Brain pericyte (primary cell): ENCODE measurements at places on chromosomes 3 and 15.

DNA sequence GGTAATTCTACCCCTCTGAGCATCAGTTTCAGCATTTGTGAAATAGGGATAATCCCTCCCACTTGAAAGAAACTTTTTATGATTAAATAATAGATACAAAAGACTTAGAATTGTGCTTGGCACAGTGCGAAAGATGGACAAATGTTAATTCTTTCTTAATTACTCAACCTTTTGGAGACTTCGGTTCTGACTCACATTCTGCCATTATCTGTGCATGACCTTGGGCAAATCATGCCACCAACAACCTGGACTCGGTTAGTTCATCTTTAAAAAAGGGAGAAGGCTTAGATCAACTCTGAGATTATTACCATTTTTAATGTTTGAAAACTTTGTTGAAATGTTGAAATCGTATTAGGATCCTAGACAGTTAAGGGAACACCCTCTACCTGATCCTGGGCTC is 40.6 kb upstream of the POLR2M start:
- DNase-seq = no peak

DNA sequence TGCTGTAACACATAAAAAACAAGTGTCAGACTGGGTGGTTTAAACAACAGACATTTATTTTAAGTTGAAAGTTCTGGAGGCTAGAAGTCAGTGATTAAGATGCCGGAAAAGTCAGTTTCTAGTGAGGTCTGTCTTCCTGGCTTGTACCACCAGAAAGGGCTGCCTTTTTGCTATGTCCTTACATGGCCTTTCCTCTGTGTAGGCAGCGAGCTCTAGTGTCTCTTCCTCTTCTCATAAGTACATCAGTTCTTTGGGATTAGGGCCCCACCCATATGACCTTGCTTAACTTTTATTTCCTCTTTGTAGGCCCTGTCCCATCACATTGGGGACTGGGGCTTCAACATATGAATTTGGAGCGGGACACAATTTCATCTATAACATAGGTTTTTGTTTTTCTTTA is 128.0 kb downstream of the BBX start:
- no peak for DNase-seq

DNA sequence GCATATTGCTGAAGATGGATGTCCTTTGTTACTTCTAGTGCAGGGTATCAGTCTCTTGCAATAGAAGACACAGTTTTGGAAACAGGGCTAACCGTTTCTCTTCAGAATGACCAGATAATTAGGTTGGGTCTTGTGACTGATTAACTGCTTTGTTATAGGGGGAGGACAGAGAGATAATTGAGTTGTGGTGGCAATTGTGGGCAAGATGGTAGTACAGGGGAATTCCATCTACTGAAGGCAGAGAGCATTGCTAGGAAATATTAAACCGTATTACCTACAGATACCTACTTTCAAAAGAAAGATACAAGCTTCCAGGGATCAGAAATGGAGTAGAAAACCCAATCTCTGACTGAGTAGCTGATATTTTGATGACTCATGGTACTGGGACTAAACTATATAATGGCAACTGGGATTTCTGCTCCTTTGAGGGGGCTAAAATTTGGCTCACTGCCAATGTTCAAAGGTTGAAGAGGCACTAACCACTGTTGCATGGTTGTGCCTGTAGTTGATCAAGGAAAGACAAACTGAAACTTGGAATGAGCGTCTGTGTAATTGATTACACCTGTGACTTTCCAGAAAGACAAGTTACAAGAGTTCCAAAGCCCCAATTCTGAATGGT is 4.2 kb downstream of the PRR23B start:
- no peak for DNase-seq

DNA sequence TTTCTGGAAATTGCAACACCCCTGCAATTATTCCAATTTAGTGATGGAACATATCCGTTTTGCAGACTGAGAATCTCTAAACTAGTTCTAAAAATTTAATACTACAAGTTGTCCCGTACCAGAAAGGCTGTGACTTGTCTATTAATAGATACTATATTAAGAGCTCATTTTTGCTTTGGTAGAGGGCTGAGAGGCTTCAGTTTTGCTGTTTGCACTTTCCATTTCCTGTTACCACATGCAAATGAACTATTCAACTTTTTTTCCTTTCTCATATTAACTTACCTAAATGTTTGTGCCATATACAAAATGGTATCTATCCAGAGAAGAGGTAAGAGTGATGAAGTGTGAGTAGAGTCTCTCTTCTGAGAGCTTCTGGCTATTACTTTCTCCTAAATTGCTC is 101.5 kb upstream of the CRBN start:
- DNase-seq = no peak

DNA sequence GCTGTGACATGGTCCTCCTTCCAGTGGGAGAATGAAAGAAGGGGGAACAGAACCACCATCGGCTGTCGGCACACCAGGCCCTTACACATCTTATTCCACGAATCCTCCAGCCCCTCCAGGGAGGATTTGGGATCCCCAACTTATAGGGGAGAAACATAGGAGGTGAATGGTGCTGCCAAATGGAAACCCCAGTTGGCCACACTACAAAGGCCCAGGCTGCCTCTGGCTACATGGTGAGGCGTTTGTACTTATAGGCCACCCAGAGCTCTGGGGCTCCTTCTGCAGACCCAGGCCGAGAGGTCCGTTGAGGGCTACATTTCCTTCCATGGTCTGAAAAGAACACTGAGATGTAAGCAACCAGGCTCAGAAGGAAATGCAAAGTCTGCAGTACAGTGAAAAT is 12.0 kb downstream of the AMOTL2 start:
- DNase-seq = no peak

DNA sequence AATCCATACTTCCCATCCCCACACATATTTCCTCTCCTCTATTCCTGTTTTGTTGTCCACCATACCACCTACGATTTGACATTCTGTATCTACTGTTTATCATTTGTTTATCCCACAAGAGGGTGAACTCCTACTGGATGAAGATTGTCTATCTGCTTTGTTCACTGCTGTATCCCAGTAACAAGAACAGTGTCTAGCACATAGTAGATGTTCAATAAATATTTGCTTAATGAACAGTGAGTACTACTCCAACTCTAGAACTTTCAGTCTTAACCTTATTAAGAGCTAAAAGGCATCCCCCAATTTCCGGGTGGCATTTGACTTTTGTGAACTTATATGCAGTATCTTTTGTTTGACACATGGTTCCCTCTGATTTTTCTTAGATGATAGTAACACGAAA is 1.3 kb downstream of the PYGO1 start:
- DNase-seq = no peak
